HTR-8/SVneo (cell line): ENCODE measurements at places on chromosomes 2 and 18.

DNA sequence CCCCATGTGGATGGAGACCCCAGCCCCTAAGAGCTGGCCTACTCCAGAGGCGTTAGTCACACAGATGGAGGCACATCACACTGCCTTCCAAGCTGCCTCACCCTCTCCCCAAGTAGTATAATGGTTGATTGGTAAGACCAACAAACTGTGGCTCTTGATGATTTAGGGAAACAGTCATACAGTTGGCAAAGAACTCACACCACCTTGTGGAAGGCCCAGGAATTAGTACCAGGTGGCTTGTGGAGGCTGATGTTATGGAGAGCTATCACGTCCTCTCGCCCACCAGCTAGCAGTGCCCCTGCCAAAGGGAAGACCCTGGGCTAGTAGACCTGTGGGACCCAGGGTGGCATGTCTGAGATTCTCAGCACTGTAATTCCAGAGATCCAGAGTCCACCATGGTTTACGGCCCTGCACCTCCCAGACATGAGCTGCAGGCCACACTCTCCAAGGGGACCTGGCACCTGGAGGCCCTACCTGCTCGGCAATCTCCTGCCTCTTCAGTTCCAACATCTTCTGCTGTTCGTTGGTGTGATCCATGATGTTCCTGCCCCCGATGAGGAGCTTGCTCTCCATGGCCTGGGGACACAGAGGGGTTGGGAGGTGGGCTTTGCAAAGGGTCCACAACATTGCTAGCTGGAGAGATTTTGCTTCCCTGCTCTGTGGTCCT, 26.3 kb downstream of the KIF3C start:
- no peak for DNase-seq

DNA sequence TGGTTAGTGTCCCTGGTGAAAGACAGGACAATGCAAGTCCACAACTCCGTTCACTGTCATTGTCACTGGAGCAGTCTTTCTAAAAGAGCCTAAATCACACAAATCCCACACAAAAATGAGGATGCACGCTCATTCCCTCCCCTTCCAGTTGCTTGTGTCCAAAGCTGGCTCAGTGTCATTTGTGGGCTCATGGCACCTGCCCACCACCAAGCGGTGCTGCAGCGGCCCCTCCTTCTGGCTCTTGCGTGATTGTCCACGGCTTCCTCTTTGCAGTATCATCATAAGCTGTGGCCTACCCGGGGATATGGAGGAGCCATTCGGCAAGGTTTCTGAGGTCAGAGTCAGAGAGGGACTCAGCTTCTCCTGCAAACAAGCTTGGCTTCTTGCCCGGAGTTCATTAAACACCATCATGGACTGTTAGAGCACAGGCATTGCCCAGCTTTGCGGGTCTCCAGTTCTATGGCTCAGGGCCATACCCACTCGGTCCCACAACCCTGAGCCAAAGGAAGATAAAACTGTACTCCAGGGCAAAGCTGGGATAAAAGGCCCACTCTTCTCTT, 179.4 kb upstream of the AGAP1 start:
- no peak for DNase-seq

- DNase-seq: no peak
Measured at GRCh38 chr2:118148809-118149208, 60.5 kb downstream of the INSIG2 start.

DNA sequence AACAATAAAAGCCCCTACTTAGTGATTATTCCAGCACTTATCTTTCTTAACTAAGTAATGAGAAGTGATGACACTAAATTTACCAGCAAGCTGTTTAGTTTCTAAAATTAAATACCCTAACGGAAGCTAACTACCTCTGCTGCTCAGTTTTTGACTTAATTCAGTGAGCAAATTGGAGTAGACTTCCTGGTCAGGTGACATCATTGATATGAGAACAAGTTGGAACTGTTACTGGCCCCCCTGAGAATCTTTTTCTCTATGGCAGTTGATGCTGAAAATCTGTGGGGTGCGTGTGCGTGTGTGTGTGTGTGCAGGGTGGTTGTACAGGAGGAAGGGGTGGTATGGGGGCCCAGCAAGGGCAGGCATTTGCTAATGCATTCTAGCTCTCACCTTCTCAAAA, 35.5 kb upstream of the BMP10 start:
- DNase-seq: no peak

- DNase-seq: no peak
Measured at GRCh38 chr2:136257893-136258292, 139.9 kb upstream of the CXCR4 start.

DNA sequence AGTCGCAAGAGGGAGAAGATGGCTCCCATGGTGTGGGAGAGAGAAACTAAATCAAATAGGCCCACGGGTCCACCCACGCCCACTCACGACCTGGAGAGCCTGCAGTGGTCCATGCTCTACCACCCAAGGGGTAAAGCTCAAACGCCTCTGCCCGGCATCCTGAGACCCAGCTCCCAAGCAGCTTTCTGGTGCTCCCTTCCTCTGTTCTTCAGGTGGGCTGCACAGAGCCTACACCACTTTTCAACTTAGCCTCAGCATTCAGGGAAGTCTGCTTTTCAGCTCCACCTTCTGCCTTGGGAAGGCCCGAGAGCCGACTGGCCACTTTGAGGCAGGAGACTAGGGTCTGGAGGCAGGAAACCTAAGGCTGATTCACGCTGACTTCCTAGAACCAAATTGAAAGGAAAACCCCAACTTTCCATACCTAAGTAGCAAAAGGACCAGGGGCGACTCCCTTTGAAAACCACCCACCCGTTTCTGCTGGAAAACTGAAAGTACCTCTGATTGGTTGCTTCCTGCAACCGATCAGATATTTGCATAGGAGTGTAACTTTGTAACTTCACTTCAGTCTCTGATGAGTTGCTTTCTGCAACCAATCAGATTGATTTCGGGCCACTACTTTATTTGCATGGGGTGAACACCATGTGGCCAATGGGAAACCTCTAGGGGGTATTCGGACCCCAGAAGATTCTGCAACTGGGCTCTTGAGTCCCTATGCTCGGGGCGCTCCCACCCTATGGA, 26.8 kb upstream of the SPATA3 start:
- no peak for DNase-seq

GRCh38 chr2:226773291-226773690, 26.3 kb downstream of the IRS1 start:
- no peak for DNase-seq

DNA sequence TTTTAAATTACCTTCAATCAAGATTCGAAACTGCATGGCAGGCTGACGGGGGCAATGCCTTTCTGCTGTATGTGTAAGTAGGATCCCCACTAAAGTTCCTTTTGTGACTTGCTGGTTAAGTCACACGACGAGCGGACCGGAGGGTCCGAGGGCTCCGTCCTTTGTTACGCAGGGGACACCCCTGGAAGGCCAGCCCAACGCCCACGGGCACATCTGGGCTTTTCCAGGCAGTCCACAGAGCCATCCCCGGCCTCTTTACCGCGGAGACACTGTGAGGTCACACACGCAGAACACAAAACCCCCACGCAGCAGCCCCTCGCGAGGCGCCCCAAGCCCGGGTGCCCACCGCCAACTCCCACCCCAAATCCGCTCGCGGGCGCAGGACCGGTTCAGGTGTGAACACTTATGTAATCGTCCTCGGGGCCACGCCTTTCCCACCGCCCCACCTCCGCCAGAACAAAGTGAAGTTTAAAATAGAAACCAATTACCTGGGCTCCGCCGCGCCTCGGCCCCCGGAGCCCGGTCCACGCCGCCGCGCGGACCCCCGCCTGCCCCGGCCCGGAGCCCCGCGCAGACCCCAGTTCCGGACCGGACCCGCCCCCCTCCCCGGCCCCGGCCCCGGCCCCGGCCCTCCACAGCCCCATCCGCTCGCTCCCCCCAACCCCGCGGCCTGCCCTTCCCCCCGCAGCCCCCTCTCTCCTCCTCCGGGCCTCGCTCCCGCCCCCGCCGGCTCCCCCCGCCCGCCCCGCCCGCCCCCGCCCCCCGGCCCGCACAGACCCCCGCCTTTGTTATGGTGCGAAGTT, 4.2 kb downstream of the ZNF516 start:
- no peak for DNase-seq

- DNase-seq: no peak
Measured at GRCh38 chr2:209534228-209534627, 110.4 kb downstream of the MAP2 start.

DNA sequence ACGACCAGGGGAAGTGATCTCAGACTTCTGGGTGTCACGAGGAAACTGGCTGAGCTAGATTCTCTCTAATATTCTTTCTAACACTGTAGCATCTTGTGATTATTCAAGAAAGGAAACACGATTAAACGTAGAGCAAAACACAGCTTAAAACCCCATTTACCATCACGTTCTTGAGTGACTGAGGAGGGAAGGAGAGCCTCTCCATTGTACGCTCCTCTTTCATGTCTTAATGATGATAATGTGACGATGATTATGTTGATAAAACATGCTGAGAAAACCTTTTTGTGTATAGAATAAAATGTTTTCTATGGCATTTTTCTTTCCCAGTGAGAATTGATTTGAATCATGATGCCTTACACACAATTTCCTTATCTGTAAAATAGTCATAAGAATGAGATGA, 705.6 kb upstream of the ID2 start:
- DNase-seq: no peak

DNA sequence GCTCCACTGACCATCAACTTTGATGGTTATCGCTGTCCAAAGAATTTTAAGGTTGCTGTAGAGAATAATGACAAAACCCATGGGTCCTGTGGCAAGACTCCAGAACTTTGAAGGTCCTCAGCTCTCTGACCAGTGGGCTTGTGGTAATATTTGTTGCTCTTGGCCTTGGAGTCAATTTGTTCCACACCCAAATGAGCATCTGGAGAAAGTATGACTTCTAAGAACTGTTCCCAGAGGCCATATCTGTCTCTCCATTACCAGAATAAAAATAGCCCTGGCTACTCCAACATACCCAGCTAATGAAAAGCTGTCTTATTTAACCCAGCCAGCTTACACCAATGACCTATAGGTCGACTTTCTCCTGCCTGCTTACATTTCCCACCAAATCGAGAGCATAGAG, 466.4 kb downstream of the MEIS1 start:
- DNase-seq: no peak

GRCh38 chr2:46870051-46870839, 45.4 kb downstream of the MCFD2 start:
- DNase-seq: no peak

DNA sequence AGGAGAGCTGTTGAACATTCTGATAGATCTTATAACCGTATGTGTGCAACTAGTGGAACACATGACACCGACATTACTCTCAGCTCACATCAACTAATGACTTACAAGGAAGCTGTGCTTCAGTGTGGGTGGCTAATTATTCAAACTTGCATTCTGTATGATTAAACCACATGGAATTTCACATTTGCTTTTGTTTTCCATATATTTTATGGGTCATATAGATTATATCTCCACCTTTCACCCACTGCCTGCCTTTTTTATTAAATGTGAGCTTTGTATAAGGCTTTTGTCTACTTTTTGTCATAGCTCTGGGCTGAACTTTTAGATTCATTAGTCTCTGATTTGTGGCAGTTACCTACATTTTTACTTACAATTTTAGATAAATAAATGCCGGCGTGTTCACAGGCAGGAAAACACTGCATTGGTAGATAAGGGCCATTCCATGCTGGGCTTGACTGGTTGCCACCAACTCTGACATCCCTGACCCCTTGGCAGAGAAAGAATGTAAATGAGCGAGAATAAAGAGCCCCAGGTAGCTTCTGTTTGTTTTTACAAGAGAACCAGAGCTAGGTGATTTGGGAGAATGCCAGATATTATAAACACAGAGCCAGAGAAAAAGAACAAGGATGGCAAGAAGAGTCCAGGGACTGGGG, 35.7 kb downstream of the LYPD6 start:
- DNase-seq: peak; percentile 15

DNA sequence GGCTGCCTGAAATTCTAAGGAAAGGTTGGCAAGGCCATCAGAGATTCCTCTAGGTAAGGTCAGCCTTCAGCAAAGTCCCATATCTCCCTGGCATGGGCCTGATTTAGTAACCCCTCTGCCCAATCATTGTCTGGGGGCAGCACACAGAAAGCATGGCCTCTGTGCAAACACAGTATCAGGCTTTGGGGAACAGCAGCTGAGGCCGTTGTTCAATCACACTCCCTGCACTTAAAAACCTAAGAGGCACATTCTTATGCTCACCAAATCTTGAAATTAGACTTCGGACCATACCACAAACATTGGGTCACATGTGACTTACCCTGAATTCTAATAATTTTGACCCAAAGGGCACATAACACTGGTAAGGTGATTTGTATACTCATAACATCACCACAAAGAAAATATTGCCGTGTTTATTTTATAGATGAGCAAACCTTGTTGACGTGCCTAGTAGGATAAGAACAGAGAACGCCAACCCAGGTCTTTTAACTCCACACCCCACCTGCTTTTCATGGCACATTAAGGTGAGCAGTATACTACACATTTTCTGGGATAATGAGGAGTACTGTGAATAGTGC, 212.7 kb downstream of the HNMT start:
- DNase-seq: no peak

- DNase-seq: no peak
Measured at GRCh38 chr2:175432021-175432420, 250.5 kb upstream of the ATP5MC3 start.

GRCh38 chr2:119233326-119234020, 9.8 kb downstream of the STEAP3 start:
- peak; percentile 40 for DNase-seq

DNA sequence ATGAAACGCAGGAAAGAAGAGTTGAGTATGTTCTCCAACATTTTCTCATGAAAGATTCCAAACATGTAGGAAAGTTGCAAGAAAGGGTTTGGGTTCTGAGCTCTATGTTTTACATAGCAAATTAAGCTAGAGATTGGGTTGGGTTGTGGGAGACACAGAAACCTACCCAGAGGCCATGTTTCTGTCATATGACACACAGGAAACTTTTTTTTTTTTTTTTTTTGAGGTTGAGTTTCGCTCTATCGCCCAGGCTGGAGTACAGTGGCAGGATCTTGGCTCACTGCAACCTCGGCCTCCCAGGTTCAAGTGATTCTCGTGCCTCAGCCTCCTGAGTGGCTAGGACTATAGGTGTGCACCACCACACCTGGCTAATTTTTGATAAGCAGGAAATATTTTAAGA, 57.6 kb downstream of the DOCK10 start:
- no peak for DNase-seq

DNA sequence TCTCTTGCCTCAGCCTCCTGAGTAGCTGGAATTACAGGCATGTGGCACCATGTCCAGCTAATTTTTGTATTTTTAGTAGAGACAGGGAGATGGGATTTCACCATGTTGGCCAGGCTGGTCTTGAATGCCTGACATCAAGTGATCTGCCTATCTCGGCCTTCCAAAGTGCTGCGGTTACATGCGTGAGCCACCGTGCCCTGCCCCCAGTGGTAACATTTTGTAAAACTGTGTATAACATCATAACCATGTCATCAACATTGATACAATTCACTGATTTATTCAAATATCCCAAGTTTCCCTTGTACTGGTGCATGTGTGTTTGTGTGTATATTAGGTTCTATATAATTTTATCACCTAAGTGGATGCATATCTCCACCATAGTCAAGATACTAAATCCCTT, 70.0 kb downstream of the PDCL3 start:
- no peak for DNase-seq
